ENCODE measurements at places on chromosomes 2 and 18.

GRCh38 chr18:59540346-59540745 is 156.9 kb downstream of the CCBE1 start:
- DNase-seq, result no peak

GRCh38 chr2:239963646-239964205 is 61.4 kb downstream of the NDUFA10 start:
- DNase-seq, result no peak

DNA sequence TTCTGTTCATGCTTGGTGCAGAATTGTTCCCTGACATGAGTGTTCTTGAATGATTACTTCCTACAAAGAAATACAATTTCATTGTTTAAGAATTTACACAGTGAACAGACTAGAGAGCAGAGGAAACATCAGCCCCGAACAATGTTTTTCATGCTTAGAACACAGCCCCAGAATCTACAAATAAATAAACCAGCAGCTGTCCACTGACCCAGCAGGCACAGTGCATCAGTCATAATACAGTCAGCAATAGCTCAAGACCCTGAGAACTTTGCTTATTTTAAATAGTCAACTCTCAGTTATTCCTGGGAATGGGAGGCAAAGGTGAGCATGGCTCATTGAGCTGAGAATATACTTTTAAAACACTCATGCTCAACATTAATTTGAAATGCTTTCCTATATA is 38.4 kb downstream of the XIRP2 start:
- DNase-seq, result no peak

GRCh38 chr2:237569896-237570295 is 3.5 kb downstream of the PRLH start:
- no peak for DNase-seq

DNA sequence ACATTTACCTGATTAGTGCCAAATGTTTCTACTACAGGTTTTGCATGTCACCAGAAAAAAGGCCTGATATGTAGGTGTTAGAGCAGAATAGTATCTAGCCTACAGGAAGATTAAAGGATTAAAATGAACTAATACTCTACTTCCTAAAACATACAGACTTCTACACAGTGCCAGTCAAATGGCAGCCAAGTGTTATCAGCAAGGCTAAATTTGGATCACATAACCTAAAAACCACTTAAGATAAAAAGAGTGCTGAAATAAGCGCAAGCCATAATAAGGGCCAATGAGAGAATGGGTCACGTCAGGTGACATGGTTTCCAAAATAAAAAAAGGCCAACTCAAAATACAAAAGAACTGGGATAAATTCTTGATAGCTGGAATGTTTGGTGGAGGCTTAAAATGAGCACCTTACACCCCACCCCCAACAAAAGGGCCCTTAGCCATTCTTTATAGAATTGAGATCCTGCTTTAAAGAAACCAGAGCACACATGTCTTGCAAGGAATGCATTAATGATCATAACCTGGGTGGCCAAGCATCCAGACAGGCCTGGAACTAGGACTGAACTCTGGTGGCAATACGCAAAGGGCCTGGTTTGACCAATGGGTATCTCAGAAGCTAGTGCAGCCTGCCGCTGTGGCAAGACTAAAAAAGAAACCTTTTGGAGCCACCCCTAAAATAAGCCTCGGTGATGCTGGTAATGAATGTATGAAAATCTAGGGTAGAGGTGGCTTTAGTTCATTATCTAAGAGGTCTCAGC is 32.4 kb downstream of the IRS1 start:
- DNase-seq, result no peak

DNA sequence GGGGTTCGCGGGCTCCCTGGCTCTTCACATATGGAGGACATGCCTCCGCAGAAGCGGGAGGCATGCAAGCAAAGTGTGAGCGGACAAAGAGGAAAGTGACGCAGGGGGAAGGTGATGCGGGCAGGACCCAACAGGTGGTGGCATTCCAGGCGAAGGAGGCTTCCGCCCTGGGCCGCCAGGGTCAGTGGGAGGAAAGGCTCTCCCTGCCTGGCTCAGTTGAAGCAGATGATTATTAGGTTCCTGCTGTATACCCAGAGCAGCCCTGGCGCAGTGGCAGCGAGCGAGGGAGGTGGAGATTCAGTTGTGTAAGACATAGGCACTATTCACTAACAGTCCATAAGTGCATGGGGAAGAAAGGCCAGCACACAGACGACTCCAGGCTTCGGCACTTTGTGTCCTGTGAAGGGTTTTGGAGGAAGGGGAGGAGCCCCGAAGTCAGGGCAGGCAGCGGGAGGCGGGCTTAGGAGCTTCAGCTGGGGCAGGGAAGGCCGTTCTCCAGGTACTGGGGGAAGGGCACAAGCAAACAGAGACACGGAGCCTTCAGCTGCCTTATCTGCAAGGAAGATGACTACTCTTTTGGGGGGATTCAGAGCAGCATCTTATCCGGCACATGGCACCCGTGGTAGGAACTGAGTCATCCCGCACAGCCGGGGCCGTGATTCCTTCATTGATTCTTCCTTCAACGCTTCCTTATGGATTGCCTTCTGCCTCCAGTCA is 89.8 kb downstream of the TGOLN2 start:
- no peak for DNase-seq

Measured in right cardiac atrium (tissue), 5 donors.